Sigmoid colon (tissue), 7 donors: ENCODE measurements at places on chromosomes 11 and 22. TPM values are rescaled to one million over a fixed set of nuclear protein-coding genes. Genes with fewer than 3 reads are reported as not detected.

DNA sequence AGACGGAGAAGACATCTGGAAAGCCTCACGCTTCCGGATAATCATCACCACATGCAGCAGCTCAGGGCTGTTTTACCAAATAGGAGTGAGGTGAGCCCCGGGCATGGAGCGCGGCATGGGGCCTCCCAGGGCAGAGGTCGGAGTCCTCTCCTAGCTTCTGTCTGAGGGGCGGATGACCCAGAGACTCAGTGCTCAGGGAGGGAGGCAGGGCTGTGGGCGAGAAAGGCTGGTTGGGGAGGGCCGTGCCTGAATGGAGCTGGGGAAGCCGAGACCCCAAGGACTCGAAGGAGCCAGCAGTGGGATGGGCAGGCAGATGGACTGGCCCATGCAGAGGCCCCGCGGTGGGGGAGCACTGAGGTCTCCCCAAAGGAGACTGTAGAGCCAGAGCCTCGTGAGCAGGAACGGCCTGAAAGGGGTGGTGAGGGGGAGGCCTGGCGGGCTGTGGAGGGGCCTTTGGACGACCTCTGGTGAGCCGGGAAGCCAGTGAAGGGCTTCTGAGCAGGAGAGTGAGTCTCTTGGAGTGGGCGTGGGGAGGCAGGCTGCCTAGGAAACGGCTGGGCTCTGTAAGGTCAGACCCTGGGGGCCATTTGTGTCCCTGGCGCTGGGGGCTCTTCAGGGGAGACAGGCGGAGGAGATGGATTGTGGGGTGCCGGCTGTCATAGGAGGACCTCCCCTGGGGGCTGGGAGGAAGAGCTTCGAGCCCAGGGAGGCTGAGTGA is 24.7 kb upstream of the PANX2 start:
- DNase-seq = no peak

DNA sequence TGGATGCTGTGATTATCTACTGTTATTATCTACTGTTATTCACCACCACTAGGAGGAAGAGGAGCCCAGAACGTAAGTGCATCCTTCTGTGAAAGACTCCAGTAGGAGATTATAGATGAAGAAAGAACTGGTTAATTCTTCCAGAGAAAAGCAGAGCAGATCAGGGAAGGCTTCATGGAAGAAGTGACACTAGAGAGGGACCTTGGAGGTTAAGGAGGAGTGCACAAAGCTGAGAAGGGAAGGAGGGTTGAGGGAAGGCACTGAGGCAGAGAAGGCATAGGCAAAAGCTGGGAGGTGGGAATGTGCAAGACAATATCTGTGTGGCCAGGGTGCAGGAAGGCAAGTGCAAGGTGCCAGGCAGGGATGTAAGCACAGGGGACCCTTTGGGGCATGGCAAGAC is 13.5 kb downstream of the CRYBB1 start:
- DNase-seq = no peak

DNA sequence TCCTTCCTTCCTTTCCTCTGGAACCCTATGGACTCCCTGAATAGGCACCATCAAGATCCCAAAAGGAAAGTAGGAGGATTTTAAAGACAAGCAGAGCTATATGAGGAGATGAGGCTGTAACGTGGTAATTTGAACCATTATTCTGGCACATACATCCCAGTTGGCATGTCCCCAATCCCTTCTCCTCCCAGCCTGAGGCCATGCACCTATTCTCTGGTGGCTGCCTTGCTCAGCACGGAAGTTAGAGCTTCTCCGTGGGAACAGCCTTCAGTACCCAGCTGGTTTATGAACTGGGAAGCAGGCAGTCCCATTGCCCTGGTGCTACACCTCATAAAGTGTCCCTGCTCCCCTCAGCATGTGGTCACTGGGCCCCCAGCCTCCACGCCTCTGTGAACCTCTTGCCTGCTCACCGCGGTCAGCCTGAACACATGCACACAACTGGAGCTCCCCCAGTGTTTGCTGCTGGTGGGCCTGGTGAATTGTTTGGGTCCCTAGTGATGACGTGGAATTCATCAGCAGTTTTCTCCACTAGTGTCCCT is 139.9 kb upstream of the PLET1 start:
- DNase-seq = no peak

DNA sequence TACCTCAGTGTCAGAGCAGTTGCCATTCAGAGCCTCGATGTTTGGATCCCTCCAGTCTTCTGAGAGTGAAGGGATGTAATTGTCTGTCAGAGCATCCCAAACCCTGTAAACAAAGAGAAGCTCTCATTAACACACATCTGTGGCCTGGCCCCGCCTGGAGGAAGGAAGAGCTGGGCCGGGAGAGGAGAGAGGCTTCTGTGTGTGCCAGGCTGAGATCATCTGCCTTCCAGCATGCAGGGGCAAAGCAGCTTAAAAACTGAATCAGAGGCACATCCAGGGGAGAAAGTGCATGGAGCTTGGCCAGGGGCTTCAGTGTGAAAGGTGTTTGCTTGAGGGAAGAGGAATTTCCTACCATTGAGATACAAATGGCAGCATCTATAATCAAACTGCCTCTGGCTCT is 14.5 kb downstream of the FEZ1 start:
- no peak for DNase-seq

DNA sequence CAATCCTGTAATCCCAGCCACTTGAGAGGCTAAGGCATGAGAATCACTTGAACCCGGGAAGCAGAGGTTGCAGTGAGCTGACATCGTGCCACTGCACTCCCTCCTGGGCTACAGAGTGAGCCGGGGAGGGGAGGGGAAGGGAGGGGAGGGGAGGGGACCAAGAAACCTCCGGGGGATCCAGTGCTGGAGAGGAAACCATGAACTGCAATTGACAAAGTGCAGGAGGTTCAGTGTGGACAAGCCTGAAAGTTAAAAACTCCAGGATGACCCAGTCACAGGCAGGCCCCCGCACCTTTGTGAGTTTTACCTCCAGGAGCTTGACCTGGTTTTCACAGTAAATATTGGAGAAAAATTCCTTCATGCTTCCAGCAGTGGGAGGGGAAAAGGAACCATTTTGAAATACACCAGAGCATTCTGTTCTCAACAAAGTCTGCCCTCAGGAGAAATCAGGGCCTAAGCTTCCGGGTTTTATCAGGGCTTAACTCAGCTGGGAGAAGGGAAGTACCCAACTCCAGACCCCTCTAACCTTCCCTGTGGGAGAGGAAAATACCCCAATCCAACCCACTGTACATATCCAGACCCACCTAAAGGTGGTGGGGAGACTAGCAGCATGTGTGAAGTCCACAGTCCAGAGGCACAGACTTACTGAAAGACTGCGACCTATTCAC is 15.5 kb upstream of the ZFTA start:
- DNase-seq = no peak

DNA sequence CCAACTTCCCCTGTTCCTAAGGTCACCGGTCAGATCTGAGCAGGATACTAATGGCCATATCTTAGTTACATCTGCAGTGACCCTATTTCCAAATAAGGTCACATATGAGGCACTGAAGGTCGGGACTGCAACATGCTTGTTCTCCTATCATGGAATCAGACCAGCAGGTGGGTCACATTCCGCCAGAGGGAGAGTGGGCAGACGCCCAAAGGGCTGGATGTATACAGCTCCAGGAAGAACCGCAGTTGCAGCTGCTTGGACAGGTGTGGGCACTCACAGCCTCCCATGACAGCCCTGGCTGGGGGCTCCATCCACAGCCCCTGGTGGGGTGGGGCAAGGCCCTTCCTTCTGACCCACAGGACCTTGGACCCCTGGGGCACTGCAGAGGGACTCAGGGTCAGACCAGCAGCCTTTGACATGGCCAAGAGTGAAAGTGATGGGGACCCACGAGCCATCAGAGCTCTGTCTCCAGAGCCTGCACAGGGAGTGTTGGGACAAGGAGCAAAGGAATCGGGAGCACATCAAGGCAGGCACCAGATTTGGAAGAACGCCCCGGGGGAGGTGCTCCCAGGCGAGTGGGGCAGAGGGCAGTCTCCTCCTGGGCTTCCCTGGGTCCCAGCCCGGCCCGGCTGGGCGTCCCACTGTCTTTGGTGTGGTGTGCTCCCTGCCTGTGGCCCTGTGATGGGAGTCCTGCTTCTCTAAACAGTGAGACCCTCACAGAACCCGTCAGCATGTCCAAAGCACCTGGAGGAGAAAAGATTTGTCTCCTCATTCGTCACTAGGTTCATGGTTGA is 13.3 kb upstream of the CD81 start:
- DNase-seq = no peak

GRCh38 chr11:132030896-132031295 is 660.5 kb downstream of the NTM start:
- no peak for DNase-seq

- DNase-seq = peak; percentile 19
Observed at GRCh38 chr11:1983601-1983961, 14.1 kb downstream of the H19 start.

DNA sequence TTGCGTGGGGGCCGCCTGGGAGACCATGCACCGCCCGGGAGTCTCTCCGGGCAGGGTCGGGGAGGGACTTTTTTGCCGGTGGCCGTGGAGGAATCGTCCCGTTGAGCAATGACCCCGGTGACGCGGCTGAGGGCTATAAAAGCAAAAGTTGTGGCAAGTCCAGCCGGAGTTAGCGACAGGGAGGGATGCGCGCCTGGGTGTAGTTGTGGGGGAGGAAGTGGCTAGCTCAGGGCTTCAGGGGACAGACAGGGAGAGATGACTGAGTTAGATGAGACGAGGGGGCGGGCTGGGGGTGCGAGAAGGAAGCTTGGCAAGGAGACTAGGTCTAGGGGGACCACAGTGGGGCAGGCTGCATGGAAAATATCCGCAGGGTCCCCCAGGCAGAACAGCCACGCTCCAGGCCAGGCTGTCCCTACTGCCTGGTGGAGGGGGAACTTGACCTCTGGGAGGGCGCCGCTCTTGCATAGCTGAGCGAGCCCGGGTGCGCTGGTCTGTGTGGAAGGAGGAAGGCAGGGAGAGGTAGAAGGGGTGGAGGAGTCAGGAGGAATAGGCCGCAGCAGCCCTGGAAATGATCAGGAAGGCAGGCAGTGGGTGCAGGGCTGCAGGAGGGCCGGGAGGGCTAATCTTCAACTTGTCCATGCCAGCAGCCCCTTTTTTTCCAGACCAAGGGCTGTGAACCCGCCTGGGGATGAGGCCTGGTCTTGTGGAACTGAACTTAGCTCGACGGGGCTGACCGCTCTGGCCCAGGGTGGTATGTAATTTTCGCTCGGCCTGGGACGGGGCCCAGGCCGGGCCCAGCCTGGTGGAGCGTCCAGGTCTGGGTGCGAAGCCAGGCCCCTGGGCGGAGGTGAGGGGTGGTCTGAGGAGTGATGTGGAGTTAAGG is at the start of gene NEAT1:
Gene NEAT1 (plus strand): TSS at position 166 of the 883 bp plus-strand sequence.
- DNase-seq = peak; percentile 99

Gene MUC15
- polyA plus RNA-seq = not detected

Gene GGTLC3
- polyA plus RNA-seq = not detected

DNA sequence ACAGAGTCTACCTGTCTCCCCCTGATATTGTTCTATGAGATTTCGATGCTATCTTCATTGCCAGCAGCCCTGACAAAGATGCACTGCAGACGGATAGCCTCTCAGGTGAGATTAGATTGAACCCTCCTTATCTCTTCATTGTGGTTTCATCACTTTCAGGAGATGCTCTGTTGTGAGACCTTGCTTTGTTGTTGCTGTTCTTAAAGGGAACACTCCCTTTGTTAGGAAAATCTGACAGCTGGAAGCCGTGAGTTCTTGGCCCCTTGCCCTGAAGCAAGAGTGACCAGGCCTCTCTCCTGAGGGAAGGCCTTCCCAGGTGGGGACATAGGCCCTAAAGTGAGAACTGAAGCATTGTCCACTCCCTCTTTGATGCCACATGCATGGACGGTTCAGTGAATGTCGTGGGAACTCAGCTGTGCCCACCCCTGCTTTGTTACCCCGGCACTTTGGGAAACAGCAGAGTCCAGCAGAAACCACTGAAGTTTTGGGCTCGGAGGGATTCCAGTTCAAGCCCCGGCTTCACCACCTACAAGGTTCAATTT is 976.1 kb downstream of the TBC1D22A start:
- no peak for DNase-seq

Gene ASRGL1
- 35.2 TPM for polyA plus RNA-seq

DNA sequence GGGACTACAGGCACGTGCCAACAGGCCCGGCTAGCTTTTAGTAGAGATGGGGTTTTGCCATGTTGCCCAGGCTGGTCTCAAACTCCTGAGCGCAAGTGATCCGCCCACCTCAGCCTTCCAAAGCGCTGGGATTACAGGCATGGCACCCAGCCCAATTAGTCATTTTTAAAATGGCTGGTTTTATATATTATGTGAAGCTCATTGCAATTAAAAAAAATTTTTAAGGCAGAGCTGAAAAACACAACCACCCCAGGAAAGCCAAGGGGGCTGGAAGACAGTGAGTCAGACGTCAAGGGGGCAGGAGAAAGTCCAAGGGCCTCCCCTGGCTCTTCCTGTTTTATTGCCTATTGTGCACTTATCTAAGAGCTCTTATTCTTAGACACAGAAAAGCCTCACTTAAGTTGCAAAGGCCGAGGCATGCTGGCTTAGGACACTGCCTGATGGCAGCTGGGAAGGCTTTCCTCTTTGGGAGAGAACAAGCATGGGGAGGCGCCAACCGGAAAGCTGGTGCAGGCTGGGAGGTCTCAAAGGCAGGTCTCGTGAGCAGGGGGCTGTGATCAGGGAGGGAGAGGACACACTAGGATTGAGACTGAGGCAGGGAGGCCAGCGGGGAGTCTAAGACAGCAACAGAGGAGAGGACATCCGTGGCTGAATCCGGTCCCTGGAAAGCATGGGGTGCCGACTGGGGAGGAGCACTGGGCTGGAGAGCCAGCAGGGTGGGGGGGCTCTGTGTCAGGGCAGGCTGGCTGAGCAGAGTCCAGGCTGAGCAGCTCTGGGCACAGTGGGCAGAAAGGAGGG is 11.1 kb upstream of the OSM start:
- no peak for DNase-seq

Gene CLDN5
- polyA plus RNA-seq = 63.3 TPM

- no peak for DNase-seq
Observed at GRCh38 chr11:9626496-9627394, 37.1 kb upstream of the SWAP70 start.

DNA sequence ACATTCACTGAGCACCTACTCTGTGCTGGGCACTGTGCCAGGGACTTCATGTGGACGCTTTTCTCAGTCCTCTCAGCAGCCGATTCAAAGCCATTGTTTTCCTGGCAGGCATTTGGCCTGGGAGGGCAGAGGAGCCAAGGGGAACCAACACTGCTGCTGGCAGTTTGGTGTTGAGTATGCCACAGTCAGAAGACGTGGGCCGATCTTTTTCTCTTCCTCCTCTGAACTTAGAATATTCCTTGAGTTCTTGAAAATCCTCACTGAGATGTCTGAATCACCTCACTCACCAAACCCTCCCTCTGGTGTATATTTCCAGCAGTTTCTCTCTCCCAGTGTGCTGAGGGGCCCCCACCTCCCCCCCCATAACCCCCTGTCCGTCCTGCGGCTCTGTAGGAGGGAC is 114.5 kb upstream of the CRYBB3 start:
- DNase-seq = no peak

- DNase-seq = peak; percentile 36
Observed at GRCh38 chr11:113405724-113406478, 18.3 kb downstream of the ANKK1 start.

- no peak for DNase-seq
Observed at GRCh38 chr11:92892802-92893684, 76.4 kb upstream of the MTNR1B start.

GRCh38 chr11:11318961-11319360 is 34.1 kb downstream of the CSNK2A3 start:
- DNase-seq = no peak
